Spleen (tissue), 13 donors: ENCODE measurements at places on chromosomes 2 and 18.

DNA sequence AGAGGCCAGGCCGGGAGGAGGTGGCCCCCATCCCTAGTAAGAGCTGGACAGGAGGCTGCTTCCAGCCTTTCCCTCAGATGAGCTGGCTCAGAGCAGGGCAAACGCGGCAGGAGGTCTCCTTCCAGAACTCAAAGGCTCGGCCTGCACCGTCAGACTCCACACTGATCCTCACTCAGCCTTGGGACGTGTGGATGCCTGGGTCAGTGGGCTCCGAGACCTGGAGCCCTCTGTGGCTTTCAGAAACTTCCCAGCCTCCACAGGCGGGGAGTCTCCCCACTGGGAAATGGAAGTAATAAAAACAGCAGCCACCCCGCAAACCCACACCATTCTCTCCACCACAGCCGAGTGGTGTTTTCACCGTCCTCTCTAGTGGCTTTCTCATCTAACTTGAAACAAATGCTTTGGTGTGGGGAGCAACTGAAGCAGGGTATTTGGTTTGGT, 54.3 kb downstream of the INPP5D start:
- peak; percentile 37 for DNase-seq

- no peak for DNase-seq
Measured at GRCh38 chr18:74281011-74281979, 10.5 kb downstream of the CYB5A start.

DNA sequence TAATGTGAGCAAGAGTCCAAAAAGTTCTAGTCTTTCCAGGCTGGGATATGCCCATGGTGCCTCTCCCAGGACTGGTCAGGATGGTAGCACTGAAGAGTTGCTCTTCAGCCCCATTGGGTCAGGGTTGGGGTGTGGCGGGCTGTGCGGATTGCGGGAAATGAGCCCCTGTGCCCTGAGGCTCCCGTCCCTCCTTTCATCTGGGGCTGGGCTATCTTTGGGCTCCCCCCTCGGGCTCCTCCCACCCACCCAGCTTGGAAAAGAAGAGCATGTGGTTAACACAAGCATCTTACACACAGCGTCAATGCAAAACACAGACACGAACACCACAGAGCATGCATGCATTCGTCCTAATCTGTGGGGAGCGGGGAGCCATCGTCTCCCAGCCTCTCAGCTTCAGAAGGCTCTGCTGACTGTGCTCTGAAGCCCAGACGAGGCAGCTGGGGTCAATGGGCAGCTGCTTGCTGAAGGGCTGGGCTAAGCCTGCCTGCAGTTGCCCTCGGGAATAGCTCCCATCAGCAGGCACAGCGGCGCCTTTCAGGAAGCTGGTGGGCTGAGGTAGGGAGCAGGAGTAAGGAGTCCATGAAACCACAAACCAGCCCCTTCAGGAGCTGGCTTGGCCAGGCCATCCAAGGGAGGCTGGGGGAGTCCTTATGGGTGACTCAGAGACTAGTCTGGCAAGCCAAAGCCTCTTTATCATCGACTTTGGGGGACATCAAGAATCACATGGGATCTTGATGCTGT, 112.9 kb downstream of the CLIP4 start:
- DNase-seq: peak; percentile 67

DNA sequence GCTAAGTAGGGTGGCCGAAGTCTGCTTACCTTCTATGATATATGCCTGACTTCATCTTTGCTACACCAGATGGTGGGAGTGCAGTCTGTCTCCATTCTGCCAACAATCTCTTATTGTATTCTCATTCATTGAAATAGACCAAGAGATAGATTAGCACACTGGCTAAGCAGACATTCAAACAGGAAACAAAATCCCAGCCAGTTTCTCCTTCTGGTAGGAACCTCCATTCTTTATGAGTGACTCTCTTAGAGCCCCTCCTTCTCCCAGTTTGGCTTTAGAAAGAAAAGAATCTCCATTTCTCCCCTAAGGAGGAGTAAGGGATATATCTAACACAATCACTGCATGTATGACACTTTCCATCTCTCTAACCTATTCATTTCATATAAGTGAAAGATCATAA, 118.9 kb upstream of the COL5A2 start:
- DNase-seq: no peak

DNA sequence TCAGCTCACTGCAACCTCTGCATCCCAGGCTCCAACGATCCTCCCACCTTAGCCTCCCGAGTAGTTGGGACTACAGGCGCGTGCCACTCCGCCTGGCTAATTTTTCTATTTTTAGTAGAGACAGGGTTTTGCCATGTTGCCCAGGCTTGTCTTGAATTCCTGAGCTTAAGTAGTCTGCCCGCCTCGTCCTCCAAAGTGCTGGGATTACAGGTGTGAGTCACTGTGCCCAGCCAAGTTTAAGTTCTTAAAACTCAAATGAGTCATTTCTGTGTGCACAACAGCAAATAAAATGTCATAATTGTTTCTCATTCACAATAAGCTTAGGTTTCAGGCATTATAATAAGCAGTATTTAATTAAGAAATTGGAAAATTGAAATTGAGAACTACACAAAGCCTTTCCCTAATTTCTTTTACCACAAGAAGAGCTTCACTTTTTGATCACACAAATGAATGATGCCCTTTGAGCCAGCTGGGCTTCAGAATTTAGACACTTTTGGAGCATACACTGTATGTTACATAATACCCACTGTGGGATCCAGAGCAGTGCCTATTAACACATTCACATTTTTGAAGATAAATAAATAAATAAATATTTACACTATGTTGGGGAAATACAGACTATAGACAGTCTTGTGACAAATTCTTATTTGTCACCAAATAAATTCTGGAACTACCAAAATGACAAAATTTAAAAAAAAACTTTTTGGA, 8.6 kb upstream of the ME2 start:
- DNase-seq: no peak

DNA sequence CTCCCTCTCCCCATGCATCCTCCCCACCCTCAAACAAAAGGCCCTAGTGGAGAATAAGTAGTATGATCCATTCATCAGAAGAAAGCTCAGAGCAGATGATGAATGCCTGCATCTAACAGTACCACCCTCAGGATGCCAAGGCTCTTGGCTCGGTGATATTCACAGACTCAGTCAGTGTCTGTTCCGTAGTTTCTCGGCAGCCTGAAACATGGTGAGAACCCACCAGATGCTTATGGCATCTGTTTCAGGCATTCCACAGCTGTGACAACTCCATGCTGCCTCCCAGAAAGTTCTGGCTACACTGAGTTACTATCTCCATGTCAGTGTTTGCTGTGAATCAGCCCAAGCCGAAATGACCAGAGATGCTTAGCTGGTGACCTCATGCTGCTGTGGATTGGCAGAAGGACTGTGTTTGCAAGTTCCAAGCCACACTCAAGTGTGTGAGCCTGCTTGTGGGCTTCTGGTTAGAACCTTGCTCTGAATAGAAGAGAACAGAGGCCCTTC, 83.9 kb downstream of the WDSUB1 start:
- no peak for DNase-seq
